Umbilical cord (tissue), 2 donors: ENCODE measurements at places on chromosomes 13 and 19.

- DNase-seq = no peak
Measured at GRCh38 chr13:33870046-33870668, 52.2 kb downstream of the RFC3 start.

GRCh38 chr13:40639221-40639681 lies 27.2 kb downstream of the FOXO1 start:
- DNase-seq = no peak

- DNase-seq = no peak
Measured at GRCh38 chr13:99908140-99908803, 63.3 kb downstream of the ZIC5 start.

DNA sequence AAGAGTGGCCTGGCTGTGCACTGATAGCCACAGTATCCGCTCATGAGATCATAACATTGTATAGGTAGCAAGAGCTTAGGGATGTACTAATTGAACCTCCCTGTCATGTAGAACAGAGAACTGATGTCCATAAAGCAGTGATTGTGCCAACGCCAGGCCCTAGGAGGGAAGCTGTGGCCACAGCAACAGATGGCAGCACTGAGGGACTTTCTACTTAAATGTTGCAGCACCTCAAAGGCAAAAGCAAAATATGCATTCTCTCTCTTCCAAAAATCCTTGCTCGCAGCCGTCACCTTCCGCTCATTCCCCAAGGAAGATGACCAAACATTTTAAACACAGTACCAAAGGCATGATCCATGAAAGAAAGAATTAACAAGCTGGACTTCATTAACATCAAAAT lies 32.3 kb downstream of the COL4A1 start:
- no peak for DNase-seq

DNA sequence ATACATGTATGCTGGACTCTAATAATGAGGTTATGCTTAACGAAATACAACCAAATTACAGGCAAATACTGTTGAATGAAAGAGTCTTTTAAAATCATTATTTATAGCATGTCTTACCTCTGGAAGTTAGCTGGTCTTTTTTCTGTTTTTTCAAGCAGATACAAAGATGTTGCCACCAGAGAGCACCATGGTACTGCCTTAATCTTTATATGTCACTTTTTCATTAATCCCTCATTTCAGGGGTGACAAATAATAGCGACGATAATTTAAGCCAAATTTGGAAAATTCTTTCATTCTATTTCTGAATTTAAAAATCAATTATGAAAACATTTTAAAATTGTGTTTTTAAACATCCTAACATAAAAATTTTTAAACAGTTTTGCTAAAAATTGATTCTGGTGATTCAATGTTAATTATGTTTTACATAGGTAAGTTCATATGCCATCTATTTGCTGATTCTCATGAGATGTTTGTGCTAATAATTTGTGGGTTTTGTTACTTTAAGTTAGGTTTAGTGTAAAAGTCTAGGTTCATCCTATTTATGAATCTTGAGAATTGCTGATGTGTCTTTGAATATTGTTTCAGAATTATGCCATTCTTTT lies 379.3 kb upstream of the SGCG start:
- DNase-seq = peak; percentile 39
